ENCODE measurements at places on chromosomes 11 and 22.

DNA sequence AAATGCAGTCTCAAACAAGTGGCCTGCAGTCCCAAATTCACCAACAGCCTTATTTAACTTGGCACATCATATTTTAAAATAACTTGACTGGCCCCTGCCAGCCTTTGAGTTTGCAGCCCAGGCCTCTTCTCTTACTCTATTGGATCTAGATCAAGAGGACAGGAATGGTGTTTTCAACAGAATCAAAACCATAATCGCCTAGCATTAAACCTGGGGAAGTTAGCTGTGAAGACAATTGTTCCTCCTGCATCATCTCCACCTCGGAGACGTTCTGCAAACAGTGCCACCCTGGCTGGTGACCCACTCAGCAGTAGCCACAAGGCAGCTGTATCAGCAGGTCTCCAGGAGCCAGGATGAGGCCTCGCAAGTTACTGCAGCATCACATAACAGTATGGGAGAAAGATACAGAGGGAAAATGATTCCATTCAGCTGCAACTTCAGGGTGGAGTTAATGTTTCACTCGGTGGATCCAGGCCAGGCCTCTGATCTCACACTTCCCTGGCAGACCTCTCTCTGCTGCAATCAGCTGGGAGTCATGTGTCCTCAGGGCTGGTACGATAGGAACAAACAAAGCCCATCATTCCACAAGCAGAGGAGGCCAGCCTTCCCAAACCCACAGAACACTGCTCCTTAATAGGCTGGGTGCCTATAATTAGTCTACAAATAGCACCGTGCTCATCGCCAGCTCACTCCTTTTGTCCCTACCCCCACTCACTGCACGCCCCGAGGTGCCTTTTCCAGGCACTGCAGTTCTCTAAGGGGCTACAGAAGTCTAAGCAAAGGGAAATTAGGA lies 18.6 kb upstream of the SCN2B start:
- DNase-seq = no peak

- no peak for DNase-seq
These were observed 19.5 kb downstream of the LHFPL7 start for GRCh38 chr22:24926849-24927579.

DNA sequence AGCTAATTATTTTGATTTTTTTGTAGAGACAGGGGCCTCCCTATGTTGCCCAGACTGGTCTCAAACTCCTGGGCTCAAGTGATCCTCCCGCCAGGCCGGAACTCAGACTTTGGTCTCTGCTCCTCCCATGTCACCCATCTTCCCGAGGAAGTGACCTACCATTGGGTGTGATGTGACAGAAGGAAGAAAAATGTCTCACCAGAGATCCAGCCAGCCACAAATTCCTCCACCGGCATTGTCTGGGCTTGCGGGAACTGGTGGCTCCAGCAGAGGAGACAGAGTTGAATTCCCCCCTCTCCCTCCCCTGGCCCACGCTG lies 772 bp downstream of the SLC25A45 start:
- no peak for DNase-seq

DNA sequence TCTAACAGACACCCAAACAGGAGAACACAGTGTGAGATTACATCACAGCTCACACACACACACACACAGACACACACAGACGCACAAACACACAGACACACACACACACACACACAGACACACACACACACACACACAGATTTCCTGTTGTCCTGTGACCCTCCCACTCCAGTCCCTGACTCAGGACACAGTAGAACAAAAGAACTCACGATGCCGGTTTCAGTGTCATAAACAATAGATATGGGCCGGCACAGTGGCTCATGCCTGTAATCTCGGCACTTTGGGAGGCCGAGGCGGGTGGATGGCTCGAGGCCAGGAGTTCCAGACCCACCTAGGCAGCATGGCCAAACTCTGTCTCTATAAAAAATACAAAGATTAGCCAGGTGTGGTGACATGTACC lies 13.8 kb upstream of the KAT5 start:
- DNase-seq = no peak

DNA sequence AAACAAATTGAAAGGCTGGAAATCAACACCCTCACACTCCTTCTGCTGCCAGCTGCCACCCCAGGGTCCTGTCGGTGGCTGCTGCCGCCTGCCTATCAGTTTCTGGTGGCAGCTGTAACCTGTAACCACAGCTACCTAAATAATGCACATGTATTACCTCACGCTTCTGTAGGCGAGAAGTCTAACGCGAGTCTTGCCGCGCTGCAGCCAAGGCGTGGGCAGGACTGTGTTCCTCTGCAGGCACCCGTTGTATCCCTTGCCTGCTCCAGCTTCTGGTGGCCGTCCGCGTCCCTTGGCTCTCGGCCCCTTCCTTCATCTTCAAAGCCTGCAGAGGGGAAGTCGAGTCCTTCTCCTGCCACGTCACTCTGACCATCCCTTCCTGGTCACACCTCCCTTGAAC lies 44.1 kb upstream of the GCAT start:
- DNase-seq = no peak

- no peak for DNase-seq
These were observed 34.6 kb upstream of the PDGFD start for GRCh38 chr11:104198576-104198975.

DNA sequence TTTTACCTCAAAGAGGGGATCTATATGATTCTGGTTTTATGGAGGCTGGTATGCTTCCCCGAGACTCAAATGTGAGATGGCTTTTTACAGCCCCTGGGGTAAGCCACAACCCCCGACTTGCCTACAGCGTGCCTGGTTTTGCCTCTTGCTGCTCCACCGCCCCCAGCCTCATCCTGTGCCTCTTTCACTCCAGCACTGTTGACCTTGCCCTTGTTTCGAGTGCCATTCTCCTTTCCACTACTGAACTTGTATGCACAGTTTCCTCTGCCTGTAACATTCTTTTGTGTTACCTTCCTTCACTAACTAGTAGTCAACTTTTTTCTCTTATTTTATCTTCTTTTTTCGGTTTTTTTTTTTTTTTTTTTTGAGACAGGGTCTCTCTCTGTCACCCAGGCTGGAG lies 219.0 kb upstream of the ZBED5 start:
- no peak for DNase-seq

DNA sequence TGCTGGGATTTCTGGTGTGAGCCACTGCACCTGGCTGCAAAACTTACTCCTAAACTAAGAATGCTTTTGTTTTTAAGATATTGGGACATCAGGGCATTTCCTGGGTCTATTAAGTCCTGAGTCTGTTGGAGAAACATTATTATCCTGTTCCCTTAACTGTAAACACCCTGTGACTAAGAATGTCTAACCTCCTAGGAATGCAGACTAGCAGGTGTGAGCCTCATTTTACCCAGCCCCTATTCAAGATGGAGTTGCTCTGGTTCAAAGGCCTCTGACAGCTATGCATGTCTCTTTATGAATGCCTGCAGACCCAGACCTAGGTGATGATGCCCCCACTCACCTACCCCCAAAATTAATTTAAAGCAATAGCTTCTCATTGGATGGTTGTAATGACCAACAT lies 46.2 kb downstream of the DEPDC5 start:
- DNase-seq = no peak

DNA sequence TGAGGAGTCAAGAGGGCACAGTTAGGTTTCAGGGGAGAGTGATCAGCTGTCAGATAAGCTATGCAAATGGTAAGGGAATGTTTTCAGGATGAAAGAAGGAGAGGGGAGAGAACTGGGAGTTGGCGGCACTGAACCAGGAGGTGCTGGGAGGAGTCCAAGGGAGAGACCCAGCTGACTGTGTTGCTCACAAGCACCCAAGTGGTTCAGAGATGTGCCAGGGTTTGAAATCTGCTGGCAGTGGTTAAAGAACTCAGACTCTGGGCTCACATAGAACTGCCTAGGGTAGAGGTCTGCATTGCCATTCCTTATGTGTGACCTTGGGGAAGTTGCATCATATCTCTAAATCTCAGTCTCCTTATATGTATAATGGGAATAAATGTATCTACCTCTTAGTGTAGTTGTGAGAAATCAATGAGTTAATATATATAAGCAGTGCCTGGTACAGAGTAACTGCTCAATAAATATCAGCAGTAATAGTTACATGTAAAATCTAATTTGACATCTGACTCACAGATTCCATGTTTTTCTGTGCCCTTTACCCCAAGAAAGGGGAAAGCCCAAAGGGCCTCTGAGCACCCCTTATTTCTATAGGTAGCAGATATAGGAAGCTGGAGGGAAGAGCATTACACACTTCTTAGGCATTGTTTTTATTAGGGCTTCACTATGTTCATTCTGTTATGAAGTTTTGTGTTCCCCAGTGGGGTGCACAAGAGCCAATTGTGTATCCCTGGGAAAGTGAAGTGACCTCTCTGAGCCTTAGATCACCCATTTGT lies 66.9 kb upstream of the SESN3 start:
- DNase-seq = no peak

DNA sequence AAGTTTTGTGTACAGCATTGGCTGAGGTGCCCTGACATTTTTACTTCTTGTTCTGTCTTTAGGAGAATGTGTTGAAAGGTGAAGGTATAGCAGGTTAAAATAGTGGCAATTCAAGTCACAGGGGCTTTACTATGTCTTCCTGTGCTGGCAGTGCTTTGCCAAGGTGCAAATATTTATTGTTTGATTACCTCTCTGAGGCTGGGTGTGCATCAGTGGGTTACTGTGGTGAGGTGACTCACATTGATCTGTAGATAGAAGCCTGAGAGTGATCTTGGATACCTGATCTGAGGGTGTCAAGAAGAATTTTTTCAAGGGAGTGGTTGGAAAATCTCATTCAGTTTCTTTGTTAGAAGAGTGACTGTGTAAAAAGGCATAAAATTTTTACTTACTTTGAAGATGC lies 90.0 kb downstream of the ARHGAP42 start:
- DNase-seq = no peak

DNA sequence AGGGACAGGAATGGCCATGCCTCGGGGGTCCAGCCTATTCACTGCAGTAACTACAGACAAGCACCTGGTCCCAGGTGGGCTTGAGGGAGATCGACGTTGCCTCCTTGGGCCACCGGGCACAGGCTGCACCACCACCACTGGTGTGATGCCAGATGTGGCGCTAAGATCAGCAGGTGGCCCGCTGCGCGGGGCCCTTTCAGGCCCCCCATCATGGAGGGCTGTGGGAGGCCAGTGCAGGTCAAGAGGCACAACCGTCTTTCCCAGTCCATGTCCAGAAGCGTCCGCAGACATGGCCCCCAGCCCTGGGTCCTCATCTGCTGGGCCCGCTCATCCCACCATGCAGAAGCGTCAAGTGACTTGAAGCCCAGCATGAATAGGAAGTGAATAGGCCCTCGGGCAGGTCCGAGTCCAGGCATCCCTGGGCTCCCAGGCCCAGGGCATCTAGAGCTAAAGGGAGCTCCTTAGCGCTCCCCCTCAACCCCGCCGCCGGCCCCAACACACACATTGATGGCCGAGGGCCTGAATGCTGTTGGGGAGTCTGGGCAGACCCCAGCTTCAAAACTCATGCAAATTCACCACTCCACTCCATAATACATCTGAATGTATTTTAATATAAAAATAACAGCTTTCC lies 18.3 kb downstream of the FADS3 start:
- DNase-seq = no peak

- no peak for DNase-seq
These were observed 108.6 kb downstream of the BRD1 start for GRCh38 chr22:49719046-49719445.

DNA sequence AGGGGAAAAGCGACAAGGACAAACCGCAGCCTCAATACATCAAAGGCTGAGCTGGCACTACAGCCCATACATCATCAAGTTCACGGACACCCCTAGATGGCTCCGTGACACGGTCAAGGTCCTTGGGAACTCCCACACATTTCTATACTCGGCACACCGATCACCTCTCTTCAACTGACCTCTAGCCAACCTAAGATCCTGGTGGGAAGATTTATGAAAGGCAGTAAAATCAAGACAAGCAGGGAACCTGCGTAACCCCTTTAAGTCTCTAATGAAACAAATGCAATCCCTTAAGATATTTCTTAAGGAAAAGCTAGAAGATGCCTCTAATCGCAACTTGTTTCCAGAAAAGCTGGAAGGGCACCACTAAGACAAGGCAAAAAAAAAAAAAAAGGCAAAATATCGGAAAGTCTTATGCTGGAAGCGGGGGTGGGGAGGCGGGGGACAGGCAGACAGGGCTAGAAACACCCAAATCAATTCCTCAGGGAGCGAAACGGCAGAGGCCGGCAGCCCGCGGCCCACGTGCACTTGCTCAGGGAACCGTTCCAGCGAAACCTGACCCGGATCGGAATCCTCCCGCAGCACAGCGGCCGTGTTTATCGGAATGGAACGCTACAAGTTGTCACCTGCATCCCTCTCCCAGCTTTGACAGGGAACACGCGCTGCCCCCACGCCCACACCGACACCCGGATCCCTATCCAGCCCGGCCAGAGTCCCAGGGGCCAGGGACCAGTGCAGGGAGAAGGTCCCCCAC lies 1.4 kb downstream of the ARHGAP20 start:
- DNase-seq = no peak

- peak; percentile 35 for DNase-seq
These were observed 10.2 kb upstream of the STK33 start for GRCh38 chr11:8604078-8604723.

DNA sequence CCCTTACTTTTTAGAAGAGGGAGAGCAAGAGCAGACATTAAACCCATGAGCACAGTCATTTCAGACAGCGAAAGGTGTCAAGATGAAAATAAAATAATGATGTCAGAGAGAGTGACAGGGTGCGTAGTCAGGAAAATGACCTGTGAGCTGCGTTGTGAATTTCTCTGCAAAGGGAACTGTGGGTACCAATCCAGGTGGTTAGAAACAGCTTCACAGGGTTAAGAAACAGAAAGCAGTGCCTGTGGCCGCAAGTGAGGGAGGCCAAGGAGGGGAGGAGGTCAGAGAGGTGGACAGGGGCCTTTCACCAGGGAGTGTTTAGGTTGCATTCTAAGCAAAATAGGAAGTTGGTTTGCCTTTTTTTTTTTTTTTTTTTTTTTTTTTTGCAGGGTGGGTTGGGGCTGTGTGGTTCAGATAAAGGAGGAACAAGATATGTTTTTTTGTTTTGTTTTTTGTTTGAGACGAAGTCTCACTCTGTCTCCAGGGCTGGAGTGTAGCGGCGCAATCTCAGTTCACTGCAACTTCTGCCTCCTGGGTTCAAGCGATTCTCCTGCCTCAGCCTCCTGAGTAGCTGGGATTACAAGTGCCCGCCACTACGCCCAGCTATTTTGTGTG lies 7.9 kb downstream of the TIGD3 start:
- DNase-seq = no peak

- no peak for DNase-seq
These were observed 16.4 kb upstream of the AMOTL1 start for GRCh38 chr11:94751786-94752185.

GRCh38 chr11:131506348-131506747 lies 135.9 kb downstream of the NTM start:
- DNase-seq = no peak

GRCh38 chr11:120539667-120540369 lies 28.3 kb downstream of the GRIK4 start:
- no peak for DNase-seq

- no peak for DNase-seq
These were observed at the start of gene ISX for GRCh38 chr22:35065796-35066218. ISX (plus strand) TSS chr22:35066158; CDS start chr22:35067088, 930 bp downstream.

GRCh38 chr11:32033067-32033466 lies 57.8 kb upstream of the RCN1 start:
- no peak for DNase-seq
